ENCODE measurements at places on chromosomes 16 and 17.

- no peak for DNase-seq
Measured at GRCh38 chr16:87593710-87594258, 8.5 kb upstream of the JPH3 start.

DNA sequence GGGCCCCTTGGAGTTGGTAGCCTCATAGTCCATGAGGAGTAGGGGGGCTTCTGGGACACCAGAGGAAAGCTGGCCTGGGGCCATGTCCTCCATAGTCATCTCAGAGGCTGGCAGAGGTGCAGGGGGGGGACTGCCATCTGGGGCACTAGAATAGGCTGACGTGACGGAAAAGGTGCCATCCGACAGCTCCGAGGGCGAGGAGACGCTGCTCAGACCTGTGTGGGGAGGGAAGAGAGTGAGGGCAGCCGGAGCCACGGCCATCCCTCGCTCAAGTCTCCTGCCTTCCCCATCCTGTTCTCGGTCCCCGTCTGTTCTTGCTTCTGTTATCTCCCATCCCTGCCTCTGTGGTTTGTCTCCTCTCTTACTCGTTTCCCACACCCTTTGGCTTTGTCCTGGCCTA is 4.7 kb upstream of the SPAG7 start:
- DNase-seq: no peak

- no peak for DNase-seq
Measured at GRCh38 chr17:10745231-10745630, 15.4 kb upstream of the TMEM220 start.

DNA sequence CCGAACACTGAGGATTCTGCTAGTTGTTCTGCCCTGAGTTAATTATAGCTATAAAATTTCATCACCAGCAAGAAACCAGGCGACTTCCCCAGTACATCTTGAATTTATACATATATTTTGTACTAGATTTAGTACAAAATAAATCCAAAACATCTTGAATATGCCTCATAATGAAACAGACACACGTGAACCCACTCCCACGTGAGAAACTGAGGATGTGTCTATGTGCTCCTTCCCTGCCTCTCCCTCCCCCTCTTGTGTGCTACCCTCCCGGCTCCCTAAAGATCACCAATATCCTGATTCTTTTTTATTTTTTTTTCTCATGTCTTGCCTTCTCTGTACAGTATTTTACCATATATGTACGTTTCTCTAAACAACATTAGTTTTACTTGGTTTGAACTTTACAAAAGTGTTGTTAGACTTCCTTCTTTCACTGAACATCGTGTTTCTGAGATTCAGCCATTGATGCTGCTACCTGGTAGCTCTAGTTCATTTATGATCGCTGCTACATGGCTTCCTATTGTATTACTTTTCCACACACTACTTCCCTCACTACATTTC is 1.1 kb upstream of the LCMT1 start:
- DNase-seq: no peak

DNA sequence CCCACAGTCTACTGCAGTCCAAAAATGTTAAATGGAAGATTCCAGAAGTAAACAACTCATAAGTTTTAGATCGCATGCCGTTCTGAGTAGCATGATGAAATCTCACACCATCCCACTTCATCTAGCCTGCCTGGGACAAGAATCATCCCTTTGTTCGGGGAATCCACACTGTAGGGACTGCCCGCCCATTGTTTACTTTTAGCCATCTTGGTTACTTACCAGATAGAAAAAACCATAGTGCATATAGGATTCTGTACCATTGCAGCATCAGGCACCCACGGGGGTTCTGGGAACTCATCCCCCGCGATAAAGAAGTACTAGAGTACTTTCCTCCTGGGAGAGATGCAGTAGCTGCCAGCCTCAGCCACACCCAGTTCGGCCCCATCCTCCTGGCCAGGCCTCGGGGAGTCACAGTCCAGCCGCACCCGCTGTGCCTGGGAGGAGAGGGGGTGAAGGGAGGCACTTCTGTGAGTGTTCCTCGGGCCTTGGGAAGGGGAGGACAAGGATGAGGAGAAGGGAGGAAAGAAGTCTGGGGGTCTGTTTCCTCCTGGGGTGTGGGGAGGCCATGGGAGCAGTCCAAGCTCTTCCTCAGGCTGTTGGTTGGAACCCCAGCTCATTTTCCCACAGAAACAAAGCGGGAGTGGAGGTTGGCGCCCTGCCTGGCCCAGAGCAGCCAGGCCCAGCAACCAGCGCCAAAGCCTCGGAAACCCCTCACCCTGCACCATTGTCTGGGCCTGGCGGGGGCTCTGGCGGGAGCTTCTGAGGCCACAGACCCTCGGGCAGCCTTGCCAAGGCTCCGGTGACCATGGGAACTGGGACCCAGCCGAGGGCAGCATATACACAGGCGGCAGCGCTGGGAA is 8.9 kb downstream of the TRIM47 start:
- no peak for DNase-seq

GRCh38 chr17:55264645-55265298 is at the start of gene HLF:
HLF (plus strand) TSS chr17:55264960; CDS start chr17:55265485, 525 bp downstream.
- peak; percentile 33 for DNase-seq

- no peak for DNase-seq
Measured at GRCh38 chr17:77237232-77238008, 96.7 kb downstream of the SEC14L1 start.

DNA sequence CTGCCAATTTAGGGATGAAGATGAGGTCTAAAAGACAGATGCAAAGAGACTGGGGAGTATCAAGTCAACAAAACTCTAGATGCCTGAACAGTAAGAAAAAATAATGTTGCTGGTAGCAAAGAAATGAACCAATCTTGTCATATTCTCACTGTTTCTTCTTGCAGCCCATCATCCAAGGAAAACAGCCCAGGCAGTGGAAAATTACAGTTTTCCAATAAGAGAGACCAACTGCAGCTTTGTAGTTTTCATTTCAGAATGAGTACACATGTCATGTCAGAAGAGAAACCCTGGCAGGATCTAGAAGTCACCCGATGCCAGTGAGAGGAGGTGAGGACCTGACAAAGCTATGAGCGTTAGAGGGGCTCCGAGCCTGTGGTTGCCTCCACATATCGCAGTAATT is 500.4 kb upstream of the PSMD7 start:
- no peak for DNase-seq

DNA sequence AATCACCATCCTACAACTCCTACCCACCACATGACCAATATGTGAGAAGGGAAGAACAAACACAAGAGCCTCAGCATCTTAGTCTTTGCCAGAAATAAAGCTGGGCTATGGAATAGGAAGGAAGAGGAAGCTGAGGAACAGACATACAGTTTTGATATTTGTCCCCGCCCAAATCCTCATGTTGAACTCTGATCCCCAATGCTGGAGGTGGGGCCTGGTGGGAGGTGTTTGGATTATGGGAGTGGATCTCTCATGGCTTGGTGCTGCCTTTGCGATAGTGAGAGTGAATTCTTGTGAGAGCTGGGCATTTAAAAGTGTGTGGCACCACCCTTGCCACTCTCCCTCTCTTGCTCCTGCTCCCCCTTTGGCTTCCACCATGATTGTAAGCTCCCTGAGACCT is 52.4 kb upstream of the NLK start:
- no peak for DNase-seq

GRCh38 chr17:61284746-61285145 is 114.9 kb upstream of the TBX2 start:
- no peak for DNase-seq

DNA sequence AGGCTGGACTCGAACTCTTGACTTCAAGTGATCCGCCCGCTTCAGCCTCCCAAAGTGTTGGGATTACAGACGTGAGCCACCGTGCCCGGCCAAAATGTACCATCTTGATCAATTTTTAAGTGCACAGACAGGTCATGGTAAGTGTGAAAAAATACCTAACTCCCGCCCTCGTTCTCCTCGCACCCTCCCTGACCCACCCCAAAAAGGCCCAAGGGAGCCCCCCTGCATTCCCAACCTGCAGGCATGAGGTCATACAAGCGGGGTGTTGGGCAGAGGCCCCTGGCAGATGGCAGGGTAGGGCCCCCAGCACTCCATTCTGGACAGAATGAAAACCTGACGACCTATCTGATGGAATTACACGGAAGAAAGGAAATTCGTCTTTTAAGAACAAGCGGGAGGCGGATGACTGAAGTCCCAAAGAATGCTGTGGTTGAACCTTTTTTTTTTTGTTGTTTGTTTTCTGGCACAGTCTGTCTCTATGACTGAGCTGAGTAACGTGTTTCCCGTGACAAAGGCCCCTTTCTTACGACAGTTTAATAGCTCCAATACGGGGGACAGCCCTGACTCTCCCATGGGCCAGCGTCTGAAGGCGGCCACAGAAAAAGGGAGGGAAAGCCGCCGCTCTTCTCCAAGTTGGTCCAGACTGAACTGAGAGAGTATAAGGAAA is 376.4 kb downstream of the SLC39A11 start:
- no peak for DNase-seq

DNA sequence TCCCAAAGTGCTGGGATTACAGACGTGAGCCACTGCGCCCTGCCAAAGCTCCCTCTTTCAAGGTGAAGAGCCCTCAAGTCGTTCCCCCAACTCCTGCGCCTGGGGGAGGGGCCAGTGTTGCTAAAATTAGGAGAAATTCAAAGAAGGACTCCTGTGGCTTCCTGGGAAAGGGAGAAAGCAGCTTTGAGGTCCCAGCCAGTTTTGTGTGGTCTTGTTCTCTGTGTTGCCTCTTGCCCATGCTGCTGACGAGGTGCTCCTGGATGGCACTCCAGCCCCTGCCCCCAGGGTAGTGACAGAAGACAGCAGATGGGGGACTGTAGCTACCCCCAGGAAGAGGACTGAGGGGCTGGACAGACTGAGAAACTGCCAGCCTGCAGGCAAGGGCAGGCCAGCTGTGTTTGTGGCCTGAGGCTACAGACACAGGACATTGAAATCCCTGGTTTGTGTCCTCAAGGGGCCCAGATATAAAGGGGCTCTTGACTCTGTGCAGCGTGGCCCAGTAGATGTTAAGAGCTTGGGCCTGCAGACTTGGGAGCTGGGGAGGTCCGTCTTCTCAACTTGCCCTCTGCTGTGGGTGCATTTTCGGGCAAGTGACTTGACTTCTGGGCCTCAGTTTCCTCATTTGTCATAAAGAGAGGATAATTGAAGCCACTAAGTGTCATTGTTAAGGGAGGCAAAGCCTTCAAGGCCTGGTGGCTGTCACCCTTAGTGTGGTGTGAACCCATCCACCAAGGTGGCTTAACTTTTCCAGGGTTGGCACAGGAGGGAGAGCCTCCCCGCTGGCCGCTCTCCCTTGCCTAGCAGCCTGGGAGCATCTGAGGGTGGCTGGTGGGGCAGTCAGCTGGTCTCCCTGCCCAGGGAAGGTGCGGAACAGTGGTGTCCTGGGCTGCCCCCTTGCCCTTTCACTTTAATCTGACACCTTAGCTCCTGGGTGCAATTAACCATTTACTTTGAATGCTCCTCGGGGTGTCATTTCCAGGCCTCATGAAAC is 4.1 kb downstream of the UBALD2 start:
- DNase-seq: no peak

GRCh38 chr17:4586043-4586442 is 1.7 kb downstream of the SMTNL2 start:
- DNase-seq: no peak

DNA sequence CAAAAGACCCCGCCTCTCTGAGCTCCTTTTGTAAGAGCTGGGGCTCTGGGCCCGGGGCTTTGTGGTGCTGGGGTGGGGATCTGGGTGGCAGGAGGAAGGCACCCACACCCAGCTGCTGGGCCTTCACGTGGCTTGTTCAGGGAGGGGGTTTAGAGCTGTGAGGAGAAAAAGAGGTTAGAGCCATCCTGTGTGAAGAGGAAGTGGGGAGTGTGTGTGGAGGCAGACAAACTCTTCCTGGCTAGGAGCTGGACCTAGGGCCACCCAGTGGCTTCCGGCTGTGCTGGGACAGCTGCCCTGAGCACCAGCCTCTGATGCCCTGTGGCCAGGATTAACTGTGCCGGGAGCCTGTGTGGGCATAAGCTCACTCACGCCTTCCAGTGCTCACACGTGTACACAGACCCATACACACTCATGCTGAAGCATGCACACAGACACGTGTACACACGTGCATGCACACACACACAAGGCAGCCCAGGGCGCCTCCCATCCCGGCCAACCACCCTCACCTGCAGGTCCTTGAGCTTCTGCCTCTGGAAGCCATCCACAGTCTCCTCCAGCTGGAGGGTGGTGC is 7.4 kb downstream of the CIBAR2 start:
- DNase-seq: no peak

DNA sequence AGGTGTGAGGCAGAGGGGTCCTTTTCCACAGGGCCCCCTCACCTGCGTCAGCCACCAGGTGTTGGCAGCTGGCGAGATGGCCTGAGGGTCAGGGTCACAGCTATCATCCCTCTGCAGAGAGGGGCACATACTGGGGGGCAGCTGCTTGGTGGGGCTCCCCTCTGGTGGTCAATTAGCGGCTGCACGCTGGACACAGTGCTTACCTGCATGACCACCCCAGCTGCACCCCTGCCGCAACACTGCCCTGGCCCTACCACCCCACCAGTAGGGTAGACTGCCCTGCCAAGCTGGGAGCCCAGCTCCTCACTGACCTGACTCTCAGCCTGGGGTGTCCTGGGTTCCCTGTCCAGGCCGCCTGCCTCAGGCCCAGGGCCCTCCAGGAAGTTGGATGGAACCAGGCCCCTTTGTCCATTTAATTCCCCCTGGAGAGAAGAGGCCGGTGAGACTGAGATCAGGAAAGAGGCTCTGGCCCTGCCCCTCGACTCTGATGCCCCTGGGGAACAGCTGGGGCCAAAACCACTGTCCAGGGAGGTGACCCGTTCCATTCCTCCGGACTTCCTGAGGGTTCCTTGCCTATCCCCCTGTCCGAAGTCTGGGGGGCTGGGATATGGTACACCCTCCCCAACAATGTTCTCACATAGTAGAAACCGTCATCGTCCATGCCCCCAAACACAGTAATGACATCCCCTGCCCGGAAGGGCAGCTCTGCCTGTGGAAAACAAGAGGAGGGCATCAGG is 23.7 kb downstream of the TSPOAP1 start:
- DNase-seq: no peak

GRCh38 chr17:32523827-32524552 is 37.2 kb downstream of the CDK5R1 start:
- DNase-seq: no peak

GRCh38 chr16:55856950-55857349 is 18.2 kb downstream of the CES5A start:
- DNase-seq: no peak

- peak; percentile 77 for DNase-seq
Measured at GRCh38 chr17:38967290-38967738, at the start of gene FBXO47. FBXO47 (minus strand) TSS chr17:38967403; CDS start chr17:38963025, 4,378 bp downstream.

DNA sequence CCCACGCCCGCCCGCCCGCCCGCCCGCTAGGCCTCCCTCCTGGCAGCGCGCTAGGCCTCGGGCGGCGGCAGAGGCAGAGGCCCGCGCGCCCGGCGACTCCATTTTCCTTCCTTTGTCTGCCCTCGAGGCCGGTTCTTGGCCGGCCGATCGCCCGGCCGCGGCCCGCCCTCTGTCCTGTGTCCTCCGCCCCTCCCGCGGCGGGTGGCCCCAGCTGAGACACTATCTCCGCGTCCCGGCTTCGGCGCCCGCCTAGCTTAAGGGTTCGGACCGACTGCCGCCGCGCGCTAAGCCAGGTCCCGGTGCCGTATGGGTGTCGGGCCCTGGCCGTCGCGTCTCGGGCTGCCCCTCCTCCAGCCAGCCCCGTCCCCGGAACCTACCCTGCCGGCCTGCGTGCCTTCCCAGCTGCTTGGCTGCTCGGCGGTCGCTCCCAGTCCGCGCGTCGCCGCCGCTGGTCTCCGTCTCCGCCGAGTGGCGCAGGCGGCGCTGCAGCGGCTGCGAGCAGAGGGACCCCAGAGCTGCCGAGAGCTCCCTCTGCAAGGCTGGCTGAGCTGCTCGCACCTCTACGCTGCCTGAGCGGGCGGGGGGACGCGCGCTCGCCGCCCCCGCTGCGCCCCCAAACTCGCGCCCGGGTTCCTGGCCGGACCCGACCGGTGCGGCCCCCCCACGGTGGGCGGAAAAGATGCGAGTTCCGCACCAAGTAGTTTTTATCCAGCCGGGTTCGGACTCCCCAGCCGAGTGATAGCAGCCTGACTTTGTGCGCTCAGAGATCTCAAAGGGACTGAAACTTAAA is 787 bp downstream of the CTCF start:
- DNase-seq: peak; percentile 21

All from activated naive CD8-positive, alpha-beta T cell treated with anti-CD3 and anti-CD28 coated beads, Interleukin-2, amount 50 U/mL, for 16 hours (primary cell).